ENCODE measurements at places on chromosomes 16 and 17.
A peak's percentile ranks its signal among the peaks of the same experiment; 100 is the strongest.

GRCh38 chr17:79338604-79339003 is 264.0 kb downstream of the ENGASE start:
- DNase-seq: no peak

GRCh38 chr17:47643116-47643515 is 6.6 kb upstream of the KPNB1 start:
- no peak for DNase-seq

DNA sequence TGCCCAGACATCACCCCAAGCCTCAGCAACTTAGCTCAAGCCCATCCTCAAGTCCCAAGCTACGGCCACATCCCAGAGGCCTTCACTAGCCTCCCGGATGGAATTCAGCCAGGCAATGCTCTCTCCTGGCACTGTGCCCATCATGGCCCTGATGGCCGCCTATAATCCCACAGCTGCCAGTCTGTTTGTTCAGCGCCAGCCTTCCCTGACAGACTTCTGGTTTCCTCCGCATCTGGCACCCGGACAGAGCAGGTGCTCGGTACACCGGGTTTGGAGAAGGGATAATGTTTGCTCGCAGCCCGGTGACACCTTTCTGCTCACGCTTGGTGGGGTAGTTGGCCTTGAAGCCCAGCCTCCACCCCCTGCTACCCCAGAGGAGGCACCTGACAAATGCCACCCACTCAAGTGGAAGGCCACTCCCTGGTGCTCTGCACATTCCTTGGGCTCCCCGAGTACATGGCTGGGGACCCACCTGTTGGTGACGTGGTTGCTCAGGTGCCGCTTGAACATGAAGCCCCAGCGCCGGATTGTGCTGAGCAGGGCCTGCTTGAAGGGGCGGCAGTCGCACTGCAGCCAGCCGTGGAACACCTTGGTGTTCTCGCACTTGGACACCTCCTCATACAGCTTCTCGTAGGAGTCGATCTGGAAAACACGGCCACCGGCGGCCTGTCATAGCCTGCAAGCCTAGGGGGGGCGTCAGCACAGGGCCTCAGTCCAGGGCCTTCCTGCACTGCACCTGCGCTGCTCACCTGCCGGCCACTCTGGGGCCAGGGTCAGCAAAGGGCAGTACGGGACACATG is 47.1 kb downstream of the DNAH17 start:
- DNase-seq: peak; percentile 88

- no peak for DNase-seq
Observed at GRCh38 chr17:76149214-76149613, 8.2 kb upstream of the FOXJ1 start.

- no peak for DNase-seq
Observed at GRCh38 chr16:73170612-73171038, 122.7 kb upstream of the ZFHX3 start.
